NAMALWA (cell line): ENCODE measurements at places on chromosomes 11 and 22.
A peak's percentile ranks its signal among the peaks of the same experiment; 100 is the strongest.

GRCh38 chr11:134245434-134245833 is 7.7 kb downstream of the THYN1 start:
- no peak for DNase-seq

DNA sequence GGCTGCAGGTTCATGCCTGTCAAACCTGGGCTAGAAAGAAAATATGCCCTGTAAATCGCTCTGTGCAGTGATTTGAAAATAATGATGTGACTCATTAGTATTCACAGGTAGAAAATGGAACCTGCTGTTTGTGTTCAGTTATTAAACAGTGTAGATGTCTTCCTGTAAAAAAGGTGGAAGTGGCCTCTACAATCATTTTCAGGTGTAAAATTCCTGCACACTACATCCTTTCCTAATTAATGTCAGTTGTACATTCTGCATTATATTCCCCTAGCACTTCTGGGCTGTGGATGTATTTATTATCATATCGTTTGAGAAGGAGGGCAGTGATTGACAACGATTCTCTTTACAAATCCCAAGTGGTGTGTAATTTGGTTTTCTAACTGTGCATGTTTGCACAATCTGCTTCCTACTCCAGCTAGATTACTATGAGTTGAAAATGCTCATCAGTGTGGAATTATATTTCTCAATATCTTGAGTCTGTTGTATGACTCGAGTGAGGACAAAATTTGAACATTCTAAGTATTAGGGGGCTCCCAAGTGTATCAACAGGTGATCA is 454.0 kb upstream of the DDI1 start:
- no peak for DNase-seq

DNA sequence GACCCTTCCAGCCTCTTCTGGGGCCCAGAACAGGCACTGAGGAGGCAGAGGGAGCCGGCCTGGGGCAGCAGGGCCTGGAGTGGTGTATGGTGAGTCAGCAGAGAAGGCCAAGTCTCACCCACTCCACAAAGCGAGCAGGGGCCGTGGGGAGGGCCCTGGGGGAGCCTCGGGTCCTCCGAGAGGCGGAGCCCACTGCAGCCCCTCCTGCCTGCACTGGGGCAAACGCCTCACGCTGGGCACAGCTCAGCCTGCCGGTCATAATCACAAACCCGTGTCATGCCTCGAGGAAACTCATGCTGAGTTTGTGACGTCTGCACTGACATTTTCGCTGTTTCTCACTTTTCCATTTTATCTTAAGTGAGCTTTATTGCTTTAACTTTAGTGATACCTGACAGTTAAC is 38.4 kb downstream of the TOLLIP start:
- DNase-seq, result no peak

DNA sequence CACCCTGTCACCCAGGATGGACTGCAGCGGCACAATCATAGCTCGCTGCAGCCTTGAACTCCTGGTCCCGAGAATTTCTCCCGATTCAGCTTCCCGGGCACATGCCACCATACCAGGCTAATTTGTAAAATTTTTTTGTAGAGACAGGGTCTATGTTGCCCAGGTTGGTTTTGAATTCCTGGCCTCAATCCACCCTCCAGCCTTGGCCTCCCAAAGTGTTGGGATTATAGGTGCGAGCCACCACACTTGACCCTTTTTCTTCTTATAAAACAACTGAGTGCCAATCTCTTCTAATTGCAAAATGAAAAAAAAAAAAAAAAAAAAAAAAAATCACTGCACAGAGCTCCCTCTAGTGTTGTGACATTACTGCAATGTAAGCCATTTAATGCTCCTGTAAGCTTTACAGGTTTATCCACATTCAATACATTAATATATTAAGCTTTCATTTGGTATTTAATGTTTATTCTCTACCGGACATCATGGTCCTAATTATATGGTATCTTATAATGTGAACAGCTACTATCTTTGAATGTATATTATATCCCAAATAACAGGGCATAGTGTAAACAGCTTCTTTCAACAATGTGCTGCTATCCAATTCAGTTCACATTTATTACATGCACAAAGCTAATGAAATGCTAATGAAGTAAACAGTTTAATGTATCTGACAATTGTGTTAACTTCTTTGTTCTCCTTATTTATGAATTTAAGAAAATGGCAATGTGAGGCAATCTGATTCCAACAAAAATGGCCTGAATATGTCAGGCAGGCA is 44.6 kb downstream of the COPB1 start:
- DNase-seq, result peak; percentile 59

- no peak for DNase-seq
Observed at GRCh38 chr22:35457729-35458546, 58.0 kb downstream of the MCM5 start.

- DNase-seq, result no peak
Observed at GRCh38 chr22:50313600-50313999, 6.2 kb upstream of the PLXNB2 start.

- no peak for DNase-seq
Observed at GRCh38 chr22:17707526-17707925, 66.7 kb downstream of the BID start.

- DNase-seq, result no peak
Observed at GRCh38 chr11:120883404-120884080, 140.4 kb upstream of the TBCEL start.

DNA sequence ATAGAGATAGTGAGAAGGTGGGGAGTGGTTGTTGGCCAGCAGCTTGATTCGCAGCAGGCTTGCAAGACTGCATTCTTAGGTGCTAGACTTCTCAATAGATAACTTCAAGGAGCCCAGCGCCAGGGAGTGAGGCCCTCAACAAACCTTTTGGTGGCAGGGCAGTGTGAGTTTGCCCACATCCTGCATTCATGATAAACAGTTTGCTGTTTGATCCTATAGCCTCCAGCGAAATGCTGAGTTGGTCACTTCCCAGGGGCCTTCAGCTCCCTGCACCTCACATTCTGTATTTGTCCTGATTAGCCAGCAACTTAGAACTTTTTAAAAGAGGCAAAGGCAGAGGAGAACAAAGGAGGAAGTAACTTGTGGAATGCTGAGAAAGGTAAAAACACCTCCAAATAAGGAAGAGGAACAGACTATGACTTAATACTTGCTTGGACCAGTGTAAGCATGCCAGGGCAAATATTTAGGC is 25.1 kb downstream of the OR10A6 start:
- no peak for DNase-seq

- peak; percentile 55 for DNase-seq
Observed at GRCh38 chr11:80155412-80156017, 714.7 kb upstream of the TENM4 start.

DNA sequence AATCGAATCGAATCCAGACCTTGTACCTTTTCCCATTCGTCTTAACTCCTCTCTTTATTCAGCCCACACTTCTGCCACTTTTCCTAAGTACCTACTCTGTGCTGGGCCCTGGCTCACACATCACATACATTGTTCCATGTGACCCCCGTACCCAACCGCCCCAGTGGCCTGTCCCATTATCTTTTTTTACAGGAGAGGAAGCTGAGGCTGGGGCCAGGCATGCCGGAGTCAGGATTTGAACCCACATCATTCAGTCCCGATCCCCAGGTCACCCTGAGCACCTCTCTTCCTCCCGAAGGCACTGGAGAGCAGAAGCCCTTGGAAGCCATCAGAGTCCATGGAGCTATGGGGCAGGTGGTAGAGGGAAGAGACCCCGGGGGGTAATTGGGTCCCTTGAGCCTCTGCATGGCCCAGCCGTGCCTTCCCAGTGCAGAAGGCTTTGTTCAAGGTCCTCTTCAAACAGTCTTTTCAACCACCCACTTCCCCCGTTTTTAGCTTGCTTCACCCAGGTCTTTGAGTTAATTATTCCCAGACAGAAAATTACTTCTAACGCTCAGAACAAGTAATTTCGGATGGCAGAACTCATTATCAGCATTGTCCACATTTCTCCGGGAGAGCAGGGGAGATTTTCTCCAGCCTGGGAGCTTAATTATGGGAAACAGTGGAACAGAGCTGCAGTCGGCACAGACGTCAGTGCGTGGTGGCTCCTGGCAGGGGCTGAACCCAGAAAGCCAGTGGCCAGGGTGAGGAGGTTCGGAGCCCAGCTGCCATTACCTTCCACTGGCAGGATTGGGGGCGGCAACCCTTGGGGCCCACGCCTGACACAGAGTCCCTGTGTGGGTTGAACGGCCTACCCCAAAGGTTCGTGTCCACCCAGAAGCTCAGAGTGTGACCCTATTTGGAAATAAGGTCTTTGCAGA is 82.4 kb upstream of the RTL6 start:
- DNase-seq, result no peak

- DNase-seq, result no peak
Observed at GRCh38 chr11:11521306-11522002, 100.4 kb downstream of the GALNT18 start.

GRCh38 chr11:60717956-60718355 is 6.6 kb upstream of the MS4A18 start:
- DNase-seq, result no peak

DNA sequence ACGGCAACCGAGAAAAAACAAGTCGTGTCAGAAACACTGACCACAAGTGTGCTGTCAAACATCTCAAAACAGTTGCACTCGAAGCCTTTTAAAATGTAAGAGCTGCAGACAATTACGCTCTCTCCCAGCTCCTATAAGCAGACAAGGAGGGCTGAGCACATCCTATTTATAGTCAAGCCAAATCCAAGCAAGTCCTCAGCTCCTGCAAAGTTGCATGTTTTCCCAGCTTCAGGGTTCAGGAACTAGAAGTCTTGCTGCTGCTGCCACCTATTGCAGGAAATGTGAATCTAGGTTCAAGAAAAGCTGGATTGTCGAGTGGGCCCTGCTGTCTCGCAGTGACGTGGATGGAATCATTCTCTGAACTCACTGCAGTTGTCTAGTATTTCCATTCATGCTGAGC is 15.5 kb downstream of the EFCAB6 start:
- DNase-seq, result no peak

DNA sequence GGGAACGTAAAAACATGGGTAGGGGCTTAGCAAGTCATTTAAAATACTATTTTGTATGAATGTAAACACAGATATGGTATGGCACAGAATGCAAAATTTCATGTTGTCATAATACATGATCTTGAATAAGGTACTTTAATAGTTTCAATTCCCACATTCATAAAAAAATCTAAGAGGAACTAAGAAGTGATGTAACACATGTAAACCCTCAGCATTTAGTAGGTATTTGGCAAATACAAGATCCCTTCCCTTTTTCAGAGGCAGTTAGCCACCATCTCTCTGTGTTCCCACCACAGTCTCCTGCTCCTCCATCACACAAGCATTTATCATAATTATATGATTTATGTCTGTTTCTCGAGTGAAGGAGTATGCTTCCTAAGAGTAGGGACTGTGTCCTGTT is 251.8 kb downstream of the TENM4 start:
- no peak for DNase-seq

DNA sequence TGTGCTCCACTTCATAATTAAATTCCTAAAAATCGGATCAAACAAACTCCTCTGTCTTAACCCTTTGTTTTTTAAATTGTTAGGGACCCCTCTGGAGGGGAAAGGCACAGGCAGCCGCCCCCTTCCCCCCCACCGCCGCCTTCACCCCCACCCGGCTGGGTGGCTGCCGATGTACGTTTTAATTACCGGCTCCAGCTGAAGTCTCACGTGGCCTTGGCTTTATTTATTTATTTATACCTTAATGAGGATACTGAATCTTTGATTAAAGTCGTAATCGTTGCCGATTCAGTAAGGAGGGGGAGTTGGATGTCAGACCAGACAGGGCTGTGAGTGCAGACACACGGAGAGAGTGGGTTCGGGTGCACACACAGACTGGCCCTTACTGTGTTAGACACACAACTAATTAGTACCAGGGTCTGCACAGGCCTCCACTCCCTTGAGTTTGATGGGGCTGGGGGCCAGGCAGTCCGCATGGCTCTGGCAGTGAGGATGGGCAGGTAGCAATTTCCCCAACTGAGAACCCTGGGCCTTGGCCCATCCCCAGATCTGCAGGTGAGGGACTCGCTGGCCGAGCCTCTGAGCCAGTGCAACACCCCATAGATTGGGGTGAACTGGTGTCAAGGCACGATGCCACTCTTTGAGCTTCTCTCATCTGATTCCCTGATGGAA is 51.3 kb upstream of the NNMT start:
- no peak for DNase-seq

DNA sequence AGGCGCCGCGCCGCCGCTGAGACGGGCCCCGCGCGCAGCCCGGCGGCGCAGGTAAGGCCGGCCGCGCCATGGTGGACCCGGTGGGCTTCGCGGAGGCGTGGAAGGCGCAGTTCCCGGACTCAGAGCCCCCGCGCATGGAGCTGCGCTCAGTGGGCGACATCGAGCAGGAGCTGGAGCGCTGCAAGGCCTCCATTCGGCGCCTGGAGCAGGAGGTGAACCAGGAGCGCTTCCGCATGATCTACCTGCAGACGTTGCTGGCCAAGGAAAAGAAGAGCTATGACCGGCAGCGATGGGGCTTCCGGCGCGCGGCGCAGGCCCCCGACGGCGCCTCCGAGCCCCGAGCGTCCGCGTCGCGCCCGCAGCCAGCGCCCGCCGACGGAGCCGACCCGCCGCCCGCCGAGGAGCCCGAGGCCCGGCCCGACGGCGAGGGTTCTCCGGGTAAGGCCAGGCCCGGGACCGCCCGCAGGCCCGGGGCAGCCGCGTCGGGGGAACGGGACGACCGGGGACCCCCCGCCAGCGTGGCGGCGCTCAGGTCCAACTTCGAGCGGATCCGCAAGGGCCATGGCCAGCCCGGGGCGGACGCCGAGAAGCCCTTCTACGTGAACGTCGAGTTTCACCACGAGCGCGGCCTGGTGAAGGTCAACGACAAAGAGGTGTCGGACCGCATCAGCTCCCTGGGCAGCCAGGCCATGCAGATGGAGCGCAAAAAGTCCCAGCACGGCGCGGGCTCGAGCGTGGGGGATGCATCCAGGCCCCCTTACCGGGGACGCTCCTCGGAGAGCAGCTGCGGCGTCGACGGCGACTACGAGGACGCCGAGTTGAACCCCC is 798 bp downstream of the BCR start:
- DNase-seq, result peak; percentile 24

DNA sequence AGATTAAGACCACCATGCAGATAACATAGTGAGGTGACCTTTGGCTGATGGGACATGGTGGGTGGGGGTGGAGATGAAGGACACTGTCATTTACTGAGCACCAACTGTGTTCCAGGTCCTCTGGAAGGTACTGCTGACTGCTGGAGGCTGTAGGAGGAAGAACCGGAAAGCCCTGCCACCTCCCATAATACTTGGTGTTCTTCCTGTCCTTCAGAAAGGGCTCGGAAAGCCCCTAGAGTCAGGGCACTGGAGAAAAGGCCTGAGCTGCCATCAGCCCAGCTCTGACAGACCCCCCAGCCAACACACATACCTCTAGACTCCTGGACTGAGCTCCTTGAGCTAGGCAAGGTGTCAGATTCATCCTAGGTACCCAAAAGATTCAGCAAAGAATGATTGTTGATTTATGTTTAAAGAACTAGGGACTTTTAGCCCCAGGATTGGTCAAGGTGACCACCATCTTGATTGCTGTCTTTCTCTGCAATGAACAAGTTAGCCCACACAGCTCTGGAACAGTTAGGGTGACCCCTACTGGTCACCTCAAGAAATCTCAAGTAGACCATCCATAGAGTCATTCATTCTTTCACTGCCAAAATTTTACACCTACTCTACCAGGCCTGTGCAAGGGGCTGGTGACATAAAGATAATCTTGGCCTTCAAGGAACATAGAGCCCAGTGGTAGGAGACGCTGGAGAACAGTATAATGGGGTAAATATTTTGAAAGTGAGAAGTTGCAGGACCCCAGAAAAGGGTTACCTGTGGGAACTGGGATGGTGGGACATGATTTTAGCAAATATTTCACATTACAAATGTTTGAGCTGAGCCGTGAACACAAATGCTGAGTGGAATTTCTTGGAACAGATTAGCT is 39.4 kb downstream of the IRAG1 start:
- peak; percentile 74 for DNase-seq

GRCh38 chr11:57979532-57980079 is 44.1 kb upstream of the OR9Q1 start:
- DNase-seq, result no peak

- no peak for DNase-seq
Observed at GRCh38 chr22:41873391-41873790, 40.5 kb downstream of the SREBF2 start.
